ENCODE measurements at places on chromosomes 13 and 19. TPM values are rescaled to one million over a fixed set of nuclear protein-coding genes. Genes with fewer than 3 reads are reported as not detected.

- no peak for DNase-seq
Observed at GRCh38 chr19:7520131-7521051, 2.0 kb upstream of the MCOLN1 start.

DNA sequence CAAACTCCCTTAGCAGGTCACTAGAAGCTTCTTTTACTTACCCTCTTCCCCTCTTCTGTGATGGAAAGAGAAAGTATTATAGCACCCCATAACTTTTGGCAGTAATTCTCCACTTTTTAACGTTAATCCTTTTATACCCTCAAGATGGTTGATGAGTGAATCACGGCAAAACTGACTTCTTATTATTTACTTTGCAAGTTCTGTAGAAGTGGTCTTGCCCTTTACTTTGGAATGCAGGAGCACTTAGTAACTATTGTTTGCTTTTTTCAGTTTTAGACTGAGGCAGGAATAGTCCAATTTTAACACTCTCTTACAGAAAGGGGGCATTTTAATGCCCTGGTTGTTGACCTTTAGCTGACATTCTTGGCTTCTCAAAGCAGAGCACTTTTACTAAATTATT, 260.1 kb downstream of the LMO7 start:
- DNase-seq: no peak

DNA sequence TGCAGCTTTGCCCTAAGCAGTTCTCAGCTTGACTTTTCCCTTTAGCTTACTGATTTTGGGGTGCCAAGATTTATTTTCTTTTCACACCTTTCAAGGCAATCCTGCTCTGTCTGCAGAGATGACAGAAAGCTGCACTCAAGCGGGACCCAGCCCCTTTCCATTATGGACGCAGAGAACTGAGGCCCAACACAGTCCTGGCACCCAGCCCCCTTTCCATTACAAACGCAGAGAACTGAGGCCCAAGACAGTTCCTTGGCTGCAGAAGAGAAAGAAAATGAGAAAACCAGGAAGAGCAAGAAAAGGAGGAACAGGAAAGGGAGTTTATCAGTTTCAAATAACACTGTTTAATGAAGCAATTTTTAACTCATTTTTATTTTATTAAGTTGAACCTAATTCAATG, 36.8 kb upstream of the ATP11A start:
- DNase-seq: no peak

DNA sequence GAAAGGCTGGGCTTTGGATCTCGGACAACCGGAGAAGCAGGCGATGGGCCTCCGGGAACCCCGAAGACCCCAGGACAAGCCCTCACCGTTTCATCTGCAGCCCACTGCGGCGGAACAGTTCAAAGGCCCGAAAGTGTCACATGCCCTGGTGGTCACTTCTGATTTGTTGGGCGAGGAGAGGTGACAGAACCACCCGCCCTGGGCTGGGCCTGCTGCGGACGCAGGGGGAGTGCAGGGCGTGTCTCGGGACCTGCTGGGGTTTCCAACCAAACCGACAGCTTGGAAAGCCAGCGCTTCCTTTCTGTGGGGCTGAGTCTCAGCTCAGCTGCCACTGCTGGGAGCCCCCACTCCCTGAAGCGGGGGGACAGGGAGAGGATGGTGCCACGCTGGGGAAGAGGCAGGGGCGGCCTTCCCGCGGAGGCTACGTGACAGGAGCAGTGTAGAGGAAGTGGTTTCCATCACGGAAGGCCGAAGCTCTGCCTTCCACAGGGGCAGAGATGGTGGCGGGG, 22.8 kb upstream of the ZBTB7A start:
- DNase-seq: no peak

GRCh38 chr19:18526316-18526715, 4.4 kb upstream of the ELL start:
- DNase-seq: no peak

GRCh38 chr13:46520166-46520565, 32.8 kb upstream of the LRCH1 start:
- DNase-seq: no peak

DNA sequence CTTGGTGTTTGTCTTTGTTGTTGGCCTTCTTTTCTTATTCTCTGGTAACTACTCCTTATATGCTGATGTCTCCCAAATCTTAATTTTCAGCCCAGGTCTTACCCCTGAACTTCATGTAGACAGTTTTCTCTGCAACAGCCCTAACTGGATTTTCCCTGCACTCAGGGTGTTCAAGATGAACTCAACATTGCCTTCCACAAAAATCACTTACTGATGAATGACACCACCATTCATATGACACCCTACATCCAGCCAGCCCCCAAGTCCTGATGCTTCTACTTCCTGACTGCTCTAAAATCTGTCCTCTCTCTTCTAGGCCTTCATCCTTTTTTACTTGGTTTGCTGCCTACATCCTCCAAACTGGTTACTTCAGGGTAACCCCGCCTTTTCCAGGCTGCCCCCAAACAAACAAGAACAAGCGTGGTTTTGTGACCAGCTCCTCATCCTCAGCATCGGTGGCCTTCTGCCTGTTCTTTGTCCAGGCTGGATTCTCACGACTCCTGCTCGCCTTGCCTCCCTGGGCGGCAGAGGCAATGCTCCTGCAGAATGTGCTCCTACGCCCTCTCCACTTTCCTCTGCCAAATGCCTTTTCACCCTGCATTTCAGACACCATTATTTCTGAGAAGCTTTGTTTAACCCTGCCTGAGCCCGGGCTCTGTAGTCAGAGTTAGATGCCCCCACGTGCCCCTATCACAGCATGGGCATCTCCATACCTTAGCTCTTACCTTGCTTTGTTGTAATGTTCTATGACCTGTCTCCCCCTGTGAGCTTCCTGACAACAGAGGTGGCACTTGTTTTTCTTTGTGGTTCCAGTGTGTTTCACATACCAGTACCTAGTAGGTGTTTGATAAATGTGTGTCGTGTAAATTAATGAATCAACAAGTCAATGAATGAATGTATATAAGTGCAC, 61.8 kb downstream of the WDFY2 start:
- DNase-seq: no peak

DNA sequence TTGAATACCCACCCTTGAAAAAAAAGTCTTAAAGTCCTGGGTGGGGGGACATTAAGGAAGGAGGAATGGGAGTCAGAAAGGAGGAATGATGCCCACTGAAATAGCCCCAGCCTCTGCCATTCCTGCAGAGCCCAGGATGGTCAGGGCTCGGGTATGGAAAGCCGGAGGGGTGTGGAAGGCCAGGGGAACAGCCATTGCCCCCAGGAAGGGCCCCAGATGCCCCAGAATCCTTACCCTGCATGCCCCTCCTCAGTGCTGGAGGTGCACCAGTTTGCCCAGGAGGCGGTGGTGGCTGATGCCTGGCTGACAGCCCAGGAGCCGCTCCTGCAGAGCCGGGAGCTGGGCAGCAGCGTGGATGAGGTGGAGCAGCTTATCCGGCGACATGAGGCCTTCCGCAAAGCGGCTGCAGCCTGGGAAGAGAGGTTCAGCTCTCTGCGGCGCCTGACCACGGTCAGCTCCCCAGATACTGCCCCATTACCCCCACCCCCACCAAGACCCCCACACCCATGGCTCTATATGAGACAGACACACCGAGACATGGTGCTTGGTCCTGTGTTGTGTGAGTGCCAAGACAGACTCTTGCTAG, 10.7 kb upstream of the SHKBP1 start:
- DNase-seq: no peak

GRCh38 chr19:7337380-7338194, 11.2 kb upstream of the ARHGEF18 start:
- no peak for DNase-seq

- no peak for DNase-seq
Observed at GRCh38 chr19:31841755-31842154, 492.5 kb upstream of the TSHZ3 start.

GRCh38 chr13:46831588-46832194, 34.7 kb upstream of the ESD start:
- peak; percentile 75 for DNase-seq

DNA sequence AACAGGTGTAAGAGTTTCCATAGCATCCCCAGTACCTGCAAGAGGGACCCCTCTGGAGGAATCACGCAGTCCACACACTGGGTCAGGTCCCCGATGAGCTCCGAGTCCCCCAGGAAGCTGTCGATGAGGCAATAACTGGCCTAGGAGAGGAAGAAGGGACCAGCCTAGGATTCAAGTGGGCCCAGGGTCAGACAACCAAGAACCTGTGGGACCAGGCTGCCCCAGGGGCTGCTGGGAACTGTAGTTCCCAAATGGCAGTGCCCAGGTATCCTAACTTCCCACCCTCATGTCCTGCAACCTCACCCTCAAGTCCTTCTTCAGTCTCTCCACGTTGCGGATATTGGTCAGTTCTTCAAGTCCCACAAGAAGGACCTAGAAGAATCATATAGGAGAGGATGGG, 1.8 kb downstream of the FUZ start:
- no peak for DNase-seq

- peak; percentile 51 for DNase-seq
Observed at GRCh38 chr13:108508263-108508662, 121.1 kb upstream of the MYO16 start.

GRCh38 chr19:10332158-10332964, 968 bp downstream of the RAVER1 start:
- no peak for DNase-seq

GRCh38 chr19:49718511-49718910, 27.6 kb downstream of the CPT1C start:
- DNase-seq: peak; percentile 34

GRCh38 chr19:11420429-11421370, 1.6 kb upstream of the RGL3 start:
- peak; percentile 27 for DNase-seq

LTBP4 gene
- 38.9 TPM for total RNA-seq

TJP3 gene
- total RNA-seq: not detected

PEAK3 gene
- total RNA-seq: not detected

ZNF724 gene
- 15.1 TPM for total RNA-seq
